ENCODE measurements at places on chromosomes 1 and 21.

GRCh38 chr1:2534687-2535441 lies 4.8 kb upstream of the HES5 start:
- DNase-seq: no peak

- no peak for DNase-seq
These were observed 38.3 kb upstream of the PAX7 start for GRCh38 chr1:18592368-18592767.

GRCh38 chr1:228030451-228031201 lies 23.8 kb downstream of the WNT3A start:
- DNase-seq: no peak

GRCh38 chr1:215082532-215083382 lies at the start of gene KCNK2:
Gene KCNK2 (plus strand): TSS chr1:215082737. CDS start chr1:215083386, 649 bp downstream.
- no peak for DNase-seq

GRCh38 chr1:238489006-238489405 lies 598.3 kb upstream of the ZP4 start:
- DNase-seq: no peak

GRCh38 chr1:173276922-173277800 lies 70.0 kb upstream of the TNFSF4 start:
- DNase-seq: no peak

GRCh38 chr1:52595061-52595460 lies 7.1 kb upstream of the GPX7 start:
- no peak for DNase-seq

DNA sequence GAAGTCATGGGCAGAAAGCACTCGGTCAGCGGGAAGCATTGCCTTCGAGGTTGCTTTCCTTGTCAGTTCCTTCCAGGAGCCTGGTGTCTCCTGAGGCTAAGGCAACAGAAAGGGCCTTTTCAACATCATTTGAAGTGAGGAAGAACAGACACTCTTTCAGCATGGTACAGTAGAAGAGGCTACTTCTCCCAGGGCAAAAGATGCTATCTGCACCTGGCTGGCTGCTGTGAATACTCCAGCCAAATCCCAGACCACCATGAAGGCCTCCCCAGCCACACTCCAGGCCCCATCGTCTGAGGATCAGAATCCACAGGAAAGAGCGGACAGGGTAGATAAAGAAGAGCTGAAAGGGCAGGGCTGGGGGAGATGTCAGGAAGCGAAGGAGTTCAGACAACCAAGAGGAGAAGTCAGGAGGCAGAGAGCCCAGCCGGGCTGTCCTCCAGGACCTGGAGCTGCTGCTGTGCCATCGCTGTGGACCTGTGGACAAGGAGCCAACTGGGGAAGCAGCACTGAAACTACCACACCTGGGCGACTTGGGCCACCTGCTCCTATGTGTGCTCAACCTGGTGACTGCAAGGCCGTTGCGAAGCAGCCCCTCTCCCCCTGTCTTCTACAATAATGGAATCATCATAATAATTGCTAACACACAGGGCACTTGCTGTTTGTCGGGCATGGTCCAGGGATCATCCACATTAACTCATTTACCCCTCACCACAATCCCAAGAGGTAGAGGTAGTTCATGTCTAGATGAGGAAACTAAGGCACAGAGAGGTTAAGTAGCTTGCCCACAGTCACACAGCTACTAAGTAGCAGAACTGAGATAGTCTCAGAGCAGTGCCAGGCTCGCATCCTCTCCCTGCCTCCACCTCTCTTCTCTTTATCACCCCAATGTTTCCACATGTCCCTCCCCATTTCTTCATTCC lies 88.0 kb upstream of the ZBTB40 start:
- no peak for DNase-seq

GRCh38 chr1:44220001-44220751 lies 6.9 kb downstream of the DMAP1 start:
- no peak for DNase-seq

DNA sequence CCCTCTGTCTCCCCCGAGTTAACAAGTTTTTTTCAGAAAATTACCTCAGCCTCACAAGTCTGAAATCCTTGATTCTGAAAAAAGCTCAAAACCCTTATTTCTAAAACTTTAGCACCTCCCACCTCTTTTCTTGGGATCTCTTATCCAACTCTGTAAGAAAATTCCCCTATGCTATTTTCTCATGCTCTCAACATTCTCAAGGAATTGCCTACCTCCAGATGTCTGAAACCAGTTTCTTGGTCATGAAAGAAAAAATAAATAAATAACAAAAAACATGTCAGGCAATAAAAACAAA lies 18.1 kb upstream of the SFPQ start:
- no peak for DNase-seq

DNA sequence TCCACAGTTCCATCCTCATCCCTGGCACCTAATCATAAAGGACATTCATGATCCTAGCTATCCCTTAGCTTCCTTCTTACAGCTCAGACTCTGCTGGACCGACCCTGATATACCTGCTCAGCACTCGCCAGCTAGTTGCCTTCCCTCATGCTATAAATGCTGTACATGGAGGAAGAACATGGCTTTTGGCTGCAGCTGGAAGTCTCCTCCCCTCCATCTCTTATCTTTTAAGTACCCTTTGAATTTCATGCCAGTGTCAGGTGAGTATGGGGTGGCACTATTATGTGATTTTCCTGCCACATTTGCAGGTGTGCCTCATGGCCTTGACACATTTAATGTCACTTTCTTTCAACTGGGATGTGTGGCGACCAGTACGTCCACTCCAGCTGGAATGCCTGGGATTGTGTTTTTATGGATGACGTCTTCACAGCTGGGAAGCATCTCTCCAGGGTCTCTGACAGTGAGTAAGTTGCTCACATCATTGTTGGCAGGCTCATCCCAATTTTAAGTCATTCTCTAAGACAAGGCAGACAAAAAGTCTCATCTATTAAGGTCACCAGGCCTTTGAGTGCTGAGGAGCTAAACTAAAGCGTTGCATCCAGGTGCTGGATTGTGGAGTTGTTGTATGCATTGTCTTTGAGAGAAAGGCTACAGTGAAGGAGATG lies 43.4 kb downstream of the RUNX1 start:
- DNase-seq: no peak

DNA sequence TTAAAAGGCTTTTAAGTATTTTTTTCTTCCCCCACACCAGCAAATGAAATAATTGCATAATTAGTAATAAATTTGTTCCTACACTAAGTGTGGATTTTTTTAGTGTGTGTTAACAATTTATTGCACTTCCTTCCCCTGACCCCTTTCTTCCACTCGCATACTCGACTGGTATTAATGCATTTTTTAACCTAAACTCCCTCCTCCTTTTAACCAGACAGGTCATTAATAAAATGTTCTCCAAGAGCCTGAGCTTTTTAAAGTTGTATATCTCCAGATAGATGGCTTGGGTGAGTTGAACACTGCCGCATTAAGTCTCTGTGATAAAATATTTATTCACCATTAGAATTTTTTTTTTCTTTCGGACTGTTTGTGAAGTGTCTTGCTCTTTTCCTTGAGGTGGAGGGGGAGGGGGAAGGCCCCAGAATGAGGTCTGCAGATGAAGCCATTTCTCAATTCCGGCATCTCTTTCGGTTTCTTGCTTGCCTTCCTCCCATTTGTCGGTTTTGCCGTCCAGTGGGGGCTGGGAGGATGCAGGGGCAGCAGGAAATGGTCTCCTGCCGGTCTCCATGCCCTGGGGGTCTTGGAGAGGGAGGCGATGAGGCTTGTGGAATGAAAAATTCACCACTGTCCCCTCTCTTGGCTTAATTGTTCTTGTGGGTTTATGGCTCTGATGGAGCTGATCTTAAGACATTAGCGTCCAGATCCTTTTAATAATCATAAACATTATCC lies 64.1 kb upstream of the ACTL8 start:
- DNase-seq: no peak

DNA sequence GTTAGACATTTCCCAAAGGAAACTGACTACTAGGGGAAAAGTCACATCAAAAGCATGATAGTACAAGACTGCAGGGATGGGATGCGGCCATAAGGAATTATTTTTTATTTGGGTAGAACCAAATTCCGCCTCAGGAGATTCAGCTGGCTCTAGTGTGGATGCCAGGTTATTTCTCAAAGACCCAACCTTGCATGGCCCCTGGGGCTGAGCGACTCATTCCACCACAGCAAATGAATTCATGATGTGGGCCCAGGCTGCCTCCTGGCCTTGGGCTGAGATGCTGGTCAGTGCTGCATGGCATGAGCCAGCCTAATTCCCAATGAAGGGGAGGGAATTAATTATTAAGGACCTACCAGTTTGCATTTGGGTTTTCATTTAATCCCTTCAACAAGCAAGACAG lies 11.8 kb downstream of the TMEM35B start:
- DNase-seq: no peak

All from CD4-positive, alpha-beta T cell treated with Interleukin-6 at 100 ng/mL for 8 hours (primary cell).